ENCODE measurements at places on chromosomes 4 and X.

DNA sequence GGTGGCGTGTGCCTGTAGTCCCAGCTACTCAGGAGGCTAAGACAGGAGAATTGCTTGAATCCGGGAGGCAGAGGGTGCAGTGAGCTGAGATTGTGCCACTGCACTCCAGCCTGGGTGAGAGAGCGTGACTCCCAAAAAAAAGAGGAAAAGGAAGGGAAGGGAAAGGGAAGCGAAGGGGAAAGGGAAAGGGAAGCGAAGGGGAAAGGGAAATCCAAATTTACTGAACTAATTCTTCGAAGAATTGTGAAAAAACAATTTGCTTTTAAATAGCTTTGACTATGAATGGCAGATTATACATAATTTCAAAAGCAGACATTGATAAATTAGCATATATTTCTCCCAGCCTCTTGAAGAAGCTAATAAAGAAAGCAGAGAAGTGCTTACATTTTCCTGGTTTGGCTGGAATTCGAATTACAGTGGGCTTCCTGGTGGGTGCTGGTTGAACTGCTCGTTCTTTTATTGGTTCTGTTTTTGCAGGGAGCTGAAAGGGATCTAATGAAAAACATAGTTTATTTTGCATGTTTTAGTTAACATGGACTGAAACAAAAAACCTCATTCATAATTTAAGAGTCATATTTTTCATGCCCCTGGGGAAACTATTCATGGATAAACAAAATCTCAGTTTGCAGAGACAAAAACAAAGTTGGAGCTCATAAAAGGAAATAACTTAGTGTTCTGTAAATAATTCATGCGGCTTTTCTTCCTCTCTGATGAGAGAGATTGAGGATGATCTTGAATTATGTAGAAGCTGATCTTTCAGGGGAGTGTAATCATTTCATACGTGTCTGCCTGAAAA, 66.0 kb downstream of the RPS3A start:
- no peak for DNase-seq

DNA sequence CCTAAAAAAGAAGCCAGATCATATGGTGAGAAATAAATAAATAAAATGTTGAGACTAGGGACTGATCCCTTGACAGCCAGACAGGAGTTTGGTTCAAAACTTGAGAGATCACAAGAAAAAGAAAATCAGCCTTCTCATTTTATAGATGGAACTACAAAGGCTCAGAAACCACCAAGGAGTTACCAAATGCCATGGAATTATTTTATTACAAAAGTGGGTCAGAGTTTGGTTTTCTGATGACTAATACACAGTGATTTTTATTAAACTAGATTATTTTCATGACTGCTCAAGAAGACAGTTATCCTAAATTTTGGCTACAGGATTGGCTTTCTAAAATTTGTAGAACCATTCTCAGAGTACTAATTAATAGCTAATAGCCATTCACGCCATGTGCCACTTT, 6.2 kb downstream of the CXCL1 start:
- DNase-seq = no peak

DNA sequence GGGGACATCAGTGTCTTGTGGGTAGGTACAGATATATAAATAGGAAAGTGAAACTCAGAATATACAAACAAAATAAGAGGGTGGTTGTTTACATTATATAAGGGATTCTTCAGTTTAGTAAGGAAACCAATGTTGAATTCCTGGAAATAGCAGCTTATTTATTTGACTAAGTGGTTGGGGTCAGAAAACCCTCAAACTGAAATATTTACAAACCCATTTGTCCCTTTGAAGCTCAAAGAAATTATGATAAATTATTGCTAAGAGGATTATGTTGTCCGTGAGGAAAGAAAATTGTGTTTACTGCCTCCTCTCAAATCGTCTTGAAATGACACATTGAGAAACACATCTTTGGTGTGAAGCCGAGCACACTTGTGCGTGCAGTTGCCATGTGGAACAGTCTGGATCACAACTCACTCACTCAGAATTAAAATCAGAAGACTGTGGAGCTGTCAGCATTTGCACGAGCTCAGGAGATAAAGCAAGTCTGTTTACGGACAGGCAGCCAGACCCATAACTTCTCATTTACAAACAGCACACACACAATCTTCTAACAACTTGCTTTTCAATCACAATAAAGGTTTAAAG, 46.8 kb upstream of the SETD7 start:
- DNase-seq = no peak

DNA sequence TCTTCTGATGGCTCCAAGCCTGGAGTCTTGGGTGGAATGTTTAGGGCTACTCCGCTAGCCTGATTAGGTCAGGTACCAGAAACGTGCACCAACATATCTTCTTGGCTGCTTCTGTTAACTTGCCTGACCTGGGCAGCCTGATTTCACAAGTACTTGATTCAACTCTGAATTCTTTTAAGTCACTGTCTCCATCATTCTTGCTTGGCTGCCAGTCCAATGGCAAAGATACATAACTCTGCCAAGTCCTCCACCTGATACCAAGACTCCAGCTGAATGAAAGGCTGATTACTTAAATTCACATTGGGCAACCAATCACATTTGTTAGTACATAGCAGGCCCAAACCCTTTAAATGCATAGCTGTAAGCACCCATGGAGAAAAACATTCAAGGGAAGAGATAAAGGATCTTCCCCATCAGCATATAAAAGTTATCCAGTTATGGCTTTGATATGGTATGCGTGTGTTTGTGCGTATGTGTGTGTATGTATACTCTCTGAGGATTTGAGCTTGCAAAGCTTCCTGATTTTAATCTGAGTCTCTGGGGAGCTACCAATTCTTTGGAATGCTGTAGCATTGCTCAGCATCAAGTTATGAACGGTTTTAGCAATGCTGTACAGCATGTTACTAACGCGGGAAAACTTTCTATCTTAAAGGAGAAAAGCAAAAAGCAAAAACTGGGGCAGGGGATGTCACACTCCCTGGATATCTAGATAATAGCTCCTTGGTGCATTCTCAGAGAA, 917.2 kb downstream of the DMD start:
- DNase-seq = no peak

GRCh38 chr4:16256343-16256742, 30.1 kb upstream of the TAPT1 start:
- DNase-seq = no peak

DNA sequence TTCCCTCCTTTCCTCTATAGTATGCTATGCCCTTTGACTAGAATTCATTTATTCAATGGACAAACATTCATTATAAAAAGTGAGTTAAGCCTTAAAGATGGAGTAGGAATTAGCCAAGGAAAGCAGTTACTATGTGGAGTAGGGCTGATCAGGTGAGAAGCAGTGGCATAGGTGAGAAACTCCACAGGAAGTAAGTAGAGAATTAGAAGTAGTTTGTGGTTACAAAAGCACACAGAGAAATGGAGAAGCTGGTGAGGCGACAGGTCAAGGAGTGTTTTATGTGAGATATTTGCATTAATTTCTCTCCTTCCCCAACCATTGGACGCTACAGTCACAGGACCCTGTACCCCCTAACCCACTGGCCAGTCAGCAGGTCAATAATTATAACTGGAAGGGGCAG, 30.6 kb downstream of the SETD7 start:
- no peak for DNase-seq

DNA sequence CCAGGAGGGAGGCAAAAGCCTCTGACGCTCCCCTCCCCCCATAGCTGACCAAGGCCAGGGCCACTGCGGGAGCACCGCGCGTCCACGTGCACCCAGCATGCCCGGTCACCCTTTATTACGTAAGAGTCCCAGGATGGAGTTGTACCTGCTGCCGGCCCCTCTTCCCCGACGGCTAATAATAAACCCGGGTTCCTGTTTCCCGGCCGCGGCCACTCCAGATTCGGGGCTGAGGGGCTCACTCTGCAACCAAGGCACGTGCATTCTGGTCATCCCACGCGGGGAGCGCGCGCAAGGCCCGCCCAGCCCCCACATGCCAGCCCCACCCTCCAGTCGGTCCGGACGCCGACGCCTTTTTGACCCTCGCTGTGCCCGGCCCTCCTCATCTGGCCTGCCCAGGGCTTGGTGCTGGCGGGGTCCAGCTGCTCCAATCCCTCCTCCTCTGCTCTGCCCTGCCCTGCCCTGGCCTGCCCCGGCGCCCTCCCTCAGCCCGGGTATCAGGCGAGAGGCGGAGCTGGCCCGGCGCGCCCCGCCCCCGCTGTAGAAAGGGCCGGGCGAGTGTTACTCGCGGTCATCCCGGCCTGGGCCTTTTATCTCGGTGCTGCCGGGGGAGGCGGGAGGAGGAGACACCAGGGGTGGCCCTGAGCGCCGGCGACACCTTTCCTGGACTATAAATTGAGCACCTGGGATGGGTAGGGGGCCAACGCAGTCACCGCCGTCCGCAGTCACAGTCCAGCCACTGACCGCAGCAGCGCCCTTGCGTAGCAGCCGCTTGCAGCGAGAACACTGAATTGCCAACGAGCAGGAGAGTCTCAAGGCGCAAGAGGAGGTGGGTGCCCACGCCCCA, 2.6 kb downstream of the MID1IP1 start:
- peak; percentile 37 for DNase-seq

DNA sequence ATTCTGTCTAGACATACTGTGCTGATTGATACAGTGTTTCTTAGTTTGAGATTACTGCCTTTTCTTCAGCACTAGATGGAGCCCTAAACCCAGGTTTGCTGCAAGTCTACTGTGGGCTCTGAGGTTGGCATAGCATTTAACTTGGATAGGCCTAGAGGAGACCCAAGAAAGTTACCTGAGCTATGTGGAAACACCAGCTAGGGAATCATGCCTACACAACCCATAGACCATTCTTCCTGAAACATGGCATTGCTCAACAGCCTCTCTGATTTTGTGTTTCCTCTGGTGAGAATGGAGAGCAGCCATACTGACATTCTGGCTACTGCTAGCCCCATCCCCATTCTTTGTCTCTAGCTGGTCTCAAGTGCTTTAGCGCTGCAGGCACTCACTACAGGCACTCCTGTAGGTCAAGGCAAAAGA, 287.7 kb upstream of the PCDH18 start:
- peak; percentile 7 for DNase-seq

Data from GM12891 (cell line).